ENCODE measurements at places on chromosomes 4 and X. TPM values are rescaled to one million over a fixed set of nuclear protein-coding genes. Genes with fewer than 3 reads are reported as not detected.

Gene ACE2
- under 0.01 TPM for total RNA-seq

Gene TMEM192
- 3.6 TPM for total RNA-seq

Gene PAGE4
- total RNA-seq, result not detected

Gene SERTM2
- 2.3 TPM for total RNA-seq

Gene CACNA1F
- not detected for total RNA-seq

Gene FRG2
- total RNA-seq, result not detected

Gene ART3
- total RNA-seq, result 0.09 TPM

Gene DOCK11
- total RNA-seq, result 30.7 TPM

Gene GSX2
- not detected for total RNA-seq

Gene PAGE2
- 0.71 TPM for total RNA-seq

Gene HTR2C
- total RNA-seq, result under 0.01 TPM
